Chondrocyte (in vitro differentiated cells): ENCODE measurements at places on chromosomes 5 and 9. TPM values are rescaled to one million over a fixed set of nuclear protein-coding genes. Genes with fewer than 3 reads are reported as not detected.

GRCh38 chr5:1827886-1828397, 26.7 kb downstream of the NDUFS6 start:
- no peak for DNase-seq

The TSSK1B gene
- total RNA-seq = 0.10 to 0.36 TPM in 2 of 3 replicates, not detected in the other

DNA sequence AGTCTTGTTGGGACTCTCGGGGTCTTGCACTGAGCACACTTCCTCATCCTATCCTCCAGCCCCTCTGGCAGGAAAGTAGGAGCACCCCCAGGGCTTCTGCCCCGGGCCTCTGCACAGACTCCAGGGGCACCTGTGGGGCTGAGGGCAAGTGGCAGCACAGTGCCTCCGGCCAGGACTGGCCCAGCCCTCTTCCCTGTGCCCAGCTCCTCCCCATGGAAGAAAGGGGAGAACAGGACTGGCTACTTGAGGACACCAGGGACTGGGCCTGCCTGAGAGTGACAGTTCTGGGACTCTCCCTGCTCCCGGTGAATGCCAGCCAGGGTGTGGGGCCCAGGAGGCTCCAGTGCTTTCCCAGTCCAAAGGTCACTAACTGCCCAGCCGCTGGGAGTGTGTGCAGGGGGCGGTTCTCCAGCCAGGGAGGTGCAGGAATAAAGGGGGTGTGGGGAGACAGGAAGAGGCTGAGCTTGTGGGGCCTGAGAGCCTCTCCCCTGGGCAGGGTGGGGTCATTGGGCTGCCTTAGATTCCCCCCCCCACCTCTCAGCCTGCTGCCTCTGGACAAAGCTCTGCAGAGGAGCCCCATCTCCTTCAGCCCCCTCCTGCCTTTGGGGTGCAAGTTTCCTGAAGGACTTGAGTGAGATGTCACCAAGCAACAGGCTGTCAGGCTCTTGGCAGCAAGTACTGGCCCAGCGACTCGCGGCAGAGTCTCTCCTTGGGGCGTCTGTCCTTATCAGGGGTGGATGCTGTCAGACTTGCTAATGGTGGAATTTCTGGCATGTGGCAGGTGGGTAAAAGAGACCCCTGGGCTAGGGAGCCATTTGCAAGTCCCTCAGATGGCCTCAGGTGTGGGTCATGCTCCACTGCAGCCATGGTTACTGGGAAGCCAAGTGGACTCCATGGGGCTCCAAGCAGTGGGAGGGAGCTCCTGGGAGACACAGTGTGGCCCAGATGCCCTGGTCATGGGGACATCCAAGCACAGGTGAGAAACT, 19.1 kb upstream of the JADE2 start:
- DNase-seq = peak; percentile 59

DNA sequence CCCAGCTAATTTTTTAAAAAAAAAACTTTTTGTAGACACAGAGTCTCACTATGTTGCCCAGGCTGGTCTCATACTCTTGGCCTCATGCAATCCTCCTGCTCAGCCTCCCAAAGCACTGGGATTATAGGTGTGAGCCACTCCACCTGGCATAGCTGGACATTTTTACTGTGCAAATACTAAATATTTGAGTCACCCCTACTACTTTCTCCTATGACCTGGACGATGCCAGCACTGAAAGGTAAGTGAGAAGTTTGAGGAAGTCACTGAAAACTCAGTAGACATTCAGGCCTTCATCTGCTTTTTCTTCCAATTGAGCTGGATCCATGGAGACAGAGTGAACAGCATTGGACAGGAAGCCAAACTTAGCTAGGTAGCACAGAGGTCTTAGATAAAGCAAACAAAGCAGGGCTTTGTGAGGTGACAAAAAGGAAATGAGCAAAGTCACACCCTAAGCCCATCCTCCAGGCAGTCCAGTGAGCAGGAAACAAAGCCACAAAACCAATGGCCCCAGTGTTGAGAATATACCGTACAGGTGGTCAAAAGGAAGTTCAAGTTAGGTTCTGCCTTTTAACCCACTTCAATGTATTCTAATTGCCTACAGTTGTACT, 192.6 kb upstream of the RASA1 start:
- DNase-seq = no peak

The CDC20B gene
- not detected in 3 replicates for total RNA-seq

The EMB gene
- total RNA-seq = 5.7 to 11.5 TPM (median 7.8 TPM) in 3 replicates

DNA sequence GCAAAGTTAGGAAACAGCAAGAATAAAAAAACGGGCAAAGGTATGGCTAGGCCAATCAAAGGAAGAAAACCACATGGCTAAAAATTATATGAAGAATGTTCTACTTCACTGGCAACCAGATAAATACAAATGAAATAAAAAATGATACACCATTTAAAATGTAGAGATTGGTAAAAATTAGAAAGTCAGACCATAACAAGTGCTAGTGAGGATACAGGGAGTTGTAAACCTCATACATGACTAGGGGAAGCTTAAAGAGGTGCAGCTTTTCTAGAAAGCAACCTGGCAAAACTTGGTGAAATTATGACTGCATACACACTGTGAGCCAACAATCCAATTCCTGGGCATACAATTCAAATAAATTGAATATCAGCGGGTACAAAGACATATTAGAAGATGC, 119.0 kb upstream of the LIFR start:
- no peak for DNase-seq

GRCh38 chr5:15238006-15238405, 262.0 kb upstream of the FBXL7 start:
- DNase-seq = no peak

The CER1 gene
- not detected in 3 replicates for total RNA-seq

DNA sequence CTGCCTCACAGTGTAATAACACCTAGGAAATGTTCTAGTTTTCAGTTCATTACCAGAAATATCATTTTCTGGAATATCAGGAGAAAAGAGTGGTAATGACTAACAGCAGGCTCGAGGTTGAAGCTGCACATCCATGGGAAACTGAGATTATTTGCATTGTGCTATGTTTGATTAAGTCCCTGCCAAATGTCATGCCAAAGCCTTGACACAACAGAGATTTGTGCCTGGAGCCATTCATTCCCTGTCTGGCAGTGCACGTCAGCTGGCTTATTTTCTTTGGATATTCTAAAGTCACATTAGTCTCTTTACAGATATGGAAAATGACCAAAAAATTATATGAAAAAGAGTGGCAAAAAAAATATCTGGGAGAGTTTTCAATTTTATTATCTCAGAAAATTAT, 848.0 kb downstream of the PTPRD start:
- DNase-seq = no peak

The FRMPD1 gene
- not detected in 3 replicates for total RNA-seq

DNA sequence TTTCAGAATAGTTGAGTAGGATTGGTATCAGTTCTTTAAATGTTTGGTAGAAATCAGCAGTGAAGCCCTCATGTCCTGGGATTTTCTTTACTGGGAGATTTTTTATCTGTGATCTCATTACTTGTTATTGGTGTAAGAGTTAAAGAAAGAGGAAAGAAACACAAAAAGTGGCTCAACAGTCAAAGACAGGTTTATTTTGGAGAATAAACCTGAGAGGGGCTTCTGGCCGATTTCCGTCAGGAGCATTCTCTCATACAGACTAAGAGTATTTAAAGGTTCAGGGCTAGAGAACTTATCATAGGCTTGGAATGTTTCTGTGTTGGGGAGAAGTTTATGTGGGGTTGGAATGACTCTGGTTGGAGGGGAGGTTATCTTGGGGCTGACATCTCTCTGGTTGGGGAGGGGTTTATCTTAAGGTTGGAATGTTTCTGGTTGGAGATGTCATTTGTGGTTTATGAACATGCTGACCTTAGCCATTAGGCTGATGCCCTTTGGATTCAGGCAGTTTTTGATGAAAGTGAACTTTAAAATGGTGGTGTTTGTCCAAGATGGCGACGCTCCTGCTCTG, 62.5 kb downstream of the CFAP95 start:
- DNase-seq = no peak

The ROR2 gene
- total RNA-seq = 16.0 to 19.4 TPM (median 18.6 TPM) in 3 replicates

DNA sequence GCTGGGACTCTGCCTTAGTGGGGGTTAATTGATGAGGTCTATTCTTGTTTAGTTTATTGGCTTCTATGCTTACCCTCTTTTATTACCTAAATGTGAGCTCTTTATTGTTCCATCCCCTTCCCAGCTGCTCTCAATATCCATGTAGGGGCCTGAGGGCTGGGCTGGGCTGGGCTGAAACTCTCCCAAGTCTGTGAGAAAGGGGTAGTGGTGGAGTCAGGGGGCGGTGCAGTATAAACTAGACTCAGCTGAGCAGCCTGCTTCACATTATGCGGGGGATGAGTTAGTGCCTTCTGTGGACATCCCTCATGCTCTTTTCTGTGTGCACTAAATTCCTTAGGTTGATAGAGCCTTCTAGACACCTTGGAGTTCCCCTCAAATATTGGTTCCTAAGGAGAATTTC, 451.8 kb upstream of the PTGER4 start:
- no peak for DNase-seq
